ENCODE measurements at places on chromosomes 4 and X.

- DNase-seq = no peak
Measured at GRCh38 chr4:71602289-71602900, 181.5 kb downstream of the GC start.

DNA sequence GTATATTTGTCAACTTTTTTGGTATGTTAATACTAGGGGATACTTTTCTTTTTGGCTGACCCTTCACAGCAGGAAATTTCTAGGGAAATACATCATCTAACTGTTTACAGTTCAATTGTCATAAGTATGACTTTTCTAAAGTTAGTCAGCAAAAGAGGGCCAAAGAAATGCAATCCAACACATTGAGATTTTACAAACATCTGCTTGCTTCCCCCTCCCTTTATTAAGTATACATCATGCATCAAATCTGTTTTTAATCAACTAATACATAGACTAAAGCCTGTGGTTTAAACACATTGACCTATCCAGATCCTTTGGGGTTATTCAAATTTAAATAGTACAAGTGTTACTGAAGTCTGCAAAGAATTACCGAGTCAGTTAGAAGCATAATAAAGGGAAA, 93.9 kb downstream of the MID1 start:
- no peak for DNase-seq

DNA sequence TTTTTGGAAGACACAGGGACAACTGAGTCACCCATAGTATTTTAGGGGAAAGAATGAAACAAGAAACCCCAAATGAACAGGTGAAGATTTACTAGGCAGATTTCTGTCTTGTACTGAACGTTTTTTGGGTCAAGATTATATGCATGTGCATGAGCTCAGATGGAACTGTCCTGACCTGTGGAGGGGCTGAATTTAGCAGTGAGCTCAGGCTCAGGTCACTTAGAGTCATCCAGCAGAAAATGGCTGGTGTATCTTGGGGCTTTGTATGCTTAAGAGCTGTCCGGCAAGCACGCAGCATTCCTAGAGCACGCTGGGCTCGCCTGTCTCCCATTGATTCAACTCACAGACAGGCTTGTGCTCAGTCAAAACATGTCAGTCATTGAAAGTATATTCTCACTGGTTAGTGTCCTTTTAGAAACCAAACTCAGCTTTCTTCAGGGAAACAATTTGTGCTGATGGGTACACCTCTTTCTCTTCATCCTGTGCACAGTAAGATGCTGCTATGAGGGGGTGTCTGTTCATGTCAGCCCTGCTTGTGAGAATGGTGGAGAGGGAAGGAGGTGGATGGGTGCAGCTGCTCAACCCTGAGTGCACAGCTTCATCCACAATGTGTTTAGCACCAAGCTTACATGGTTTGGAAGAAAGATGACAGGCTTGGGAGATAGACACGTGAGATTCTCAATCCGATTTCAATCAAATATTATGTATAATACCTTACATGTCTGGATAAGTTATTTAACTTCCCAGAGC, 47.5 kb upstream of the PDLIM3 start:
- no peak for DNase-seq

DNA sequence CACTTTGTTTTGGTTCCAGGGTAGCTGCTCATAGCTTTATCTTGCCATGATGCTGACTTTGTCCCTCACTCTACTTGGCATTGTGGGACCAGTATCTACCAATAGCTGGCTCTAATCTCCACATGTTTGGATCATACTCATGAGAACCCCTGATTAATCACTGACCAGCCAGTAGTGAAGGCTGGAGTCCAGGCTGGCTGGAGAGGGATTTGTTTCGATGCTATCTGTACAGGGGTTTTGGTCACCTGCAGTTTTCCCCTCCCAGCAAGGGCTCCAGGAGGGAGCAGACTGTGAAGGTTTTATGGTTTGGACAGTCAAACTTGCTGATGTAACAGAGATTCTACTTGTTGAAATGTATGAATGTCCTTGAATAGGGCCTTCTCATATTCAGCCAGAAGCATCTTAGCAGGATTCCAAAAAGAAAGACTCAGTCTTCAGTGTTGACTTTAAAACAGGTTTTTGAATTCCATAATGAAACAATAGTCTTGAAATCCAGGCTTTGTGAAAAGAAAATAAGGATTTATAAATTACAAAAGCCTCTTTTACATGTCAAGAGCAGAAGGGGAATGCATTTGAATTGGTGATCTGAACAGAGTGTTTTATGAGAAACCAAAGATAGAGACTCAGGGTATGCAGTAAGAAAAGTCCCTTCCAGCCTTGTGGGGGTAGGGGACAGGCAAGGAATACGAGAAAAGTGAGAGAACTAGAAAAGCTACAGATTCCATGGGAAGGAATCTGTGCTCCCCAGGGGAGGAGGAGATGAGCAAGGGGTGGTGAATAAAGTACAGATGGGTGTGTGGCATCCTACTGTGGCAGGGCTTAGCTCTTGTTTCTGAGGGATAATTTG, 103.1 kb upstream of the SHISA3 start:
- DNase-seq = no peak

DNA sequence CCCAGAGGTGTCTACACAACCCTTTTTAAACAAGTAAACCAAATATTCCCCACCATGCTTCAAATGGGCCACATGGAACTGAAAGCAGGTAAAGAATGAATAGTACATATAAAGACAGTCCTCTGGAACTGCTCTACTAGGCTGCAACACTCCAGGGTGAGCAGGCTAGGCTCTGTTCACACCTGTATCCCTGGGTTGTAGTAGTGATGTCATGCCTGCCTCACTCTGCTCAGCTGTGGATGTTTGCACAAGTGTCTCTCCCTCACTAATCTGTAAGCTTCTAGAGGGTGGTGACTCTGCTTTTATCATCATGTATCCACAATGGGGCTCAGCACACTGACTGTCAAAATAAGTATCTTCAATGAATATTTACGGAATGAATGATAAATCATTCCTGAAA, 20.4 kb downstream of the LEF1 start:
- no peak for DNase-seq

DNA sequence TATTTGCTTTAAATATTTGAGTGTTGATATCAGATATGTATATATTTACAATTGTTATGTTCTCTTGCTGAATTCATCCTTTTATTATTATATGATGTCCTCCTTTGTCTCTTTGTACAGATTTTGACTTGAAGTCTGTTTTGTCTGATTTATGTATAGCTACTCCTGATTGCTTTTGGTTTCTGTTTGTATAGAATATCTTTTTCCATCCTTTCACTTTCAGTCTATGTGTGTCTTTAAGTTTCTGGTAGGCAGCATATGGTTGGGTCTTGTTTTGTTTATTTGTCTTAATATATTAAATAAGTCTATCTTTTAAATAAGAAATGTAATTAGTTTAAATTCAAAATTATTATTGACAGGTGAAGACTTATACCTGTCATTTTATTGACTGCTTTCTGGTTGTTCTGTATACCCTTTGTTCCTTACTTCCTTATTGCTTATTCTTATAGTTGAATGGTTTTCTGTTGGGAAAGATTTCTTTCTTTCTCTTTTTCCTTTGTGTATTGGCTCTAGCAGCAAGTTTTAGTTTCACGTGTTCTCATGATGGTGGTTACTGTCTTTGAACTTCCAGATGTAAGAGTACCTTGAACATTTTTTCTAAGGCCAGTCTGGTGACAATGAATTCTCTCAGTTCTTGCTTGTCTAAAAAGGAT, 31.1 kb downstream of the RAB28 start:
- no peak for DNase-seq

- no peak for DNase-seq
Measured at GRCh38 chr4:19945979-19946380, 305.7 kb upstream of the SLIT2 start.

- no peak for DNase-seq
Measured at GRCh38 chr4:111814961-111815360, 330.3 kb upstream of the FAM241A start.
